ENCODE measurements at places on chromosomes 4 and X. TPM values are rescaled to one million over a fixed set of nuclear protein-coding genes. Genes with fewer than 3 reads are reported as not detected.

DNA sequence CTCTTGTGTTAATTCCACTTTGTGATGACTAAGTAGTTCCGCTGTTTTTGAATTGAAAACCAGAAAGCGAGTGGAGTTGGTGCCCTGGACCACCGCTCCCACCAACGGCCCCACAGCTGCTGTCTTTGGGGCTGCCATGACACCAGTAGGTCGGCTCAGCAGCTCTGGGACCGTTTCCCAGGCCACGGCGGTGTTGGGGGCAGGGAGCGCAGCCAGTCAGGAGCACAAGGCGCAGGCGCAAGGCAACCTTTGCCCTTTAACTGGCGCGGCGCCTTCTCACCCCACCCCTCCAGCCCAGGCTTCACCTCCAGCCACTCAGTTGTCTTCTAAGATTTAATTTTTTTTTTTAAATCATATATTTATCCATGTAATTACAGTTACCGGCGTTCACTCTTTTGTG is at the start of gene GK2:
GK2 (minus strand) TSS at position 166 of the 400 bp plus-strand sequence; CDS start at position 138, 28 bp downstream.
- H3K4me3 ChIP-seq: no peak within 1 kb of the TSS
- no peak for DNase-seq
- H3K27ac ChIP-seq: no peak within 1 kb of the TSS
- H3K27me3 ChIP-seq: peaks cover 3% of the 10 kb centered on the region
- H3K36me3 ChIP-seq: peaks cover 5% of the 10 kb centered on the region

- DNase-seq: no peak
- no peaks in the 10 kb centered on the region for H3K36me3 ChIP-seq
- H3K27me3 ChIP-seq: no peaks in the 10 kb centered on the region
- peaks cover 4% of the 10 kb centered on the region for H3K4me1 ChIP-seq
Measured at GRCh38 chr4:188691811-188692210, 552.6 kb downstream of the TRIML1 start.

DNA sequence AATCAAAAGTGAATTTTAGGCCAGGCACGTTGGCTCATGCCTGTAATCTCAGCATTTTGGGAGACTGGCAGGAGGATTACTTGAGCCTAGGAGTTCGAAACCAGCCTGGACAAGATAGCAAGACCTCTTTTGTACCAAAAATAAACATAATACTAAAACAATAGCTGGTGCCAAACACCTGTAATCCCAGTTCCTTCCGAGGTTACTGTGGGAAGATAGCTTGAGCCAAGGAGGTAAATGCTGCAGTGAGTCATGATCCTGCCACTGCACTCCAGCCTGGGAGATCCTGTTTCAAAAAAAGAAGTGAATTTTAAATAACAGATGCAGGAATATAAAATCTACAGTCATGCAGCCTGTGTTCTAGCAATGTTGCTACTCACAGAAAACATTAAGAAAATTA is 488.3 kb downstream of the PPARGC1A start:
- H3K4me1 ChIP-seq: no peaks in the 10 kb centered on the region
- no peak overlapping the region for H3K4me3 ChIP-seq

GRCh38 chrX:17375637-17376430 is 834 bp downstream of the NHS start:
- H3K27me3 ChIP-seq: peaks cover 4% of the 10 kb centered on the region
- no peak overlapping the region for H3K27ac ChIP-seq
- DNase-seq: peak; percentile 47
- peaks cover 7% of the 10 kb centered on the region for H3K36me3 ChIP-seq
- H3K4me3 ChIP-seq: peak overlapping the region; percentile 83

DNA sequence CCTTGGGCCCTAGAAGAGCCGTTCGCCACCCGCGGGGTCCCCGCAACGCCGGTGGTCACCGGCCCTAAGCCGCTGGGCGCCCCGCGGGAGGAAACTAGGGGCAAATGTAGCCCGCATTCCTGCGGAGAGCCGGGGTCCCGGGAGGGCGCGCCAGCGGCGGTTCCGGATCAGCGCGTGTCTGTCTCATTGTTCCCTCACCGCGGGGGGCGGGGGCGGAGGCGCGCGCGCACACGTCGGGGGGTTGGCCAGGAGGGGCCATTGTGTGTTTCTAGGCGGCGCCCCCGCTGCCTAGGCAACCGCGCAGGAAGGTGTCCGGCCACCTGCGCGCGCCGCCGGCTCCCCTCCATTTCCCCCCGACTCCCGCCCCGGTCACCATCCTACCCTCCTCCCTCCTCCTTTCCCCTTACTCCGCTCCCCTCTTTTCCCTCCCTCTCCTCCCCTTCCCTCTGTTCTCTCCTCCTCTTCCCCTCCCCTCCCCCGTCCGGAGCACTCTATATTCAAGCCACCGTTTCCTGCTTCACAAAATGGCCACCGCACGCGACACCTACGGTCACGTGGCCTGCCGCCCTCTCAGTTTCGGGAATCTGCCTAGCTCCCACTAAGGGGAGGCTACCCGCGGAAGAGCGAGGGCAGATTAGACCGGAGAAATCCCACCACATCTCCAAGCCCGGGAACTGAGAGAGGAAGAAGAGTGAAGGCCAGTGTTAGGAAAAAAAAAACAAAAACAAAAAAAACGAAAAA is 789 bp upstream of the DDX3X start:
- H3K27me3 ChIP-seq: peaks cover 8% of the 10 kb centered on the region
- peak overlapping the region; percentile 97 for H3K4me3 ChIP-seq
- peak overlapping the region; percentile 100 for H3K27ac ChIP-seq
- no peaks in the 10 kb centered on the region for H3K36me3 ChIP-seq
- peaks cover 7% of the 10 kb centered on the region for H3K4me1 ChIP-seq

CFP gene
- 0.49 TPM for total RNA-seq

PAGE4 gene
- not detected for total RNA-seq

ANXA5 gene
- total RNA-seq: 250 TPM

Data from glutamatergic neuron (in vitro differentiated cells).